ENCODE measurements at places on chromosomes 3 and 15.

- DNase-seq = no peak
These were observed 653.9 kb downstream of the RBMS3 start for GRCh38 chr3:29934751-29935150.

DNA sequence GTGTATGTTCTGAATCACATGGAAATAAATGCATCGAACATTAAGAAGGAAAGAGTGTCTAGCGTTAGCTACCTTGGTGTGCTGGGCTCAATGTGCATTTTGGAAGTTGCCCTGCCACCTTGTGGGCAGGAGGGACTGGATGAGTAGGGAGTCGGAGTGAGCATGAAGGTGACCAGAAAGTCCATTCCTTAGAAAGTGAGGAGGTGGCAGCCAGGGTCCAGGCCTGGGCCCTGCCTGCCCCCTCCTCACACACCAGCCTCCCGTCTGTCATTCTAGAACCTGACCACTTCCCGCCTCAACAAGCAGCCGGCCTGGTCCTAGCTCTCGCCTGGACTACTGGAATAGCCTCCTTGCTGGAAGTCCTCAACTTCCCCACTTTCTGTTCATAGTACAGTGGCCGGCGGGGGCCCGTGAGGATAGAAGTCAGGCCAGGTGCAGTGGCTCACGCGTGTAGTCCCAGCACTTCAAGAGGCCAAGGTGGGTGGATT is 10.2 kb upstream of the GATA2 start:
- no peak for DNase-seq

DNA sequence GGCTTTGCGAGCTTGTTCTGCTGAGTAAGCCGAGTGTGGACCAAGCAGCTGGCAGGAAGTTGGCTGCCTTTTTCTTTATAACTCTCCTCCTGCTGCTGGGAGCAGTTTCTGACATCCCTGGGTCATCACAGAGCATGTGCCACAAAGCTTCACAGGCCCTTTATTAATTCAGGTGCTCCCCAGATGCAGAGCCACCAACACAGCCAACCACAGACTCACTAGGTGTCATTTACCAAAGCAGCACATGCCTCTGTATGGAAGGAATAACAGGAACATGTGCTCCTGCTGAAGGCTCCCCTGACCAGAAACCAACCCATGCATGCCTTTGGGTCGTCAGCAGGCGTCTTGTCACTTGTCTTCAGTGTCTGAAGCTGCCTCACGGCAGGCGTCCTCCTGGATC is 152.5 kb downstream of the ADAMTS17 start:
- DNase-seq = no peak

GRCh38 chr3:12818273-12818672 is 21.8 kb downstream of the CAND2 start:
- no peak for DNase-seq

DNA sequence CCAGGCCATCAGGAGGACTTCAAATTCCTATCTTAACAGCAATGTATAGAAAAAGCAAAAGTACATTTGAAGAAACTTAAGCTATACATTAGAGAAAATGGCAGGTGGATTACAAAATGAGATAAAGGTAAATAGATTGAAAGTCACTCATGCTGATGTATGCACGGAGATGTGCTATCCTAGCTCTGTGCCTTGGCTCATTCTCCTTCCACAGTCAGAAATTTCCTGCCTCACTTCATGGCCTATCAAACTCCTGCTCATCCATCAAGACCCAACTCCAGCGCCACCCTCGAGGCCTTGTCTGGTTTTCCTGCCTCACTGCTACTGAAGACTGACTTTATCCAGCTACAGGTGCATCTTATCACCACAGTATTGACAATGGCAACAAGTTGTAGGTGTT is 72.9 kb downstream of the NSMCE3 start:
- DNase-seq = no peak

GRCh38 chr3:94596141-94596540 is 533.3 kb downstream of the NSUN3 start:
- DNase-seq = no peak

- no peak for DNase-seq
These were observed 195.6 kb downstream of the XXYLT1 start for GRCh38 chr3:195075199-195075940.

GRCh38 chr3:61666615-61667330 is 105.4 kb downstream of the PTPRG start:
- no peak for DNase-seq

DNA sequence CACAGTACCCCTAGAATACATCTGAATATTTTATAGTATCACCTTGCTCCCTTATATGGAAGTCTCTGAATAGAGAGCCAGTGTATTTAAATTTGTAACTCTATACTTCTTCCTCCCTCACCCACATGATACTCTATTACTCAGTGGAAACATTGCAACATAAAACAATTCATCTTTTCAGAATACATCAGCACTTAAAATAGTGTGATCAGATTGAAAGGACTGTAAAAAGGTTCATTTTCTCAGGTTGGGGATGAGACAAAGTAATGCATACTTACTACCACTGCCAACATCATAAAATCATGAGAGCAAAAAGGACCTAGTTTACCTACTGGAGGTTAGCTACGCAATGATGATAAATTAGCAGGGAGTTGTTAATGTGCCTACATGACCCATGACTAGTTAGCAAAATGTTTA is 13.8 kb upstream of the THRB start:
- no peak for DNase-seq
